ENCODE measurements at places on chromosomes 11 and 22. TPM values are rescaled to one million over a fixed set of nuclear protein-coding genes. Genes with fewer than 3 reads are reported as not detected.

OR8D4 gene
- not detected for total RNA-seq

DNA sequence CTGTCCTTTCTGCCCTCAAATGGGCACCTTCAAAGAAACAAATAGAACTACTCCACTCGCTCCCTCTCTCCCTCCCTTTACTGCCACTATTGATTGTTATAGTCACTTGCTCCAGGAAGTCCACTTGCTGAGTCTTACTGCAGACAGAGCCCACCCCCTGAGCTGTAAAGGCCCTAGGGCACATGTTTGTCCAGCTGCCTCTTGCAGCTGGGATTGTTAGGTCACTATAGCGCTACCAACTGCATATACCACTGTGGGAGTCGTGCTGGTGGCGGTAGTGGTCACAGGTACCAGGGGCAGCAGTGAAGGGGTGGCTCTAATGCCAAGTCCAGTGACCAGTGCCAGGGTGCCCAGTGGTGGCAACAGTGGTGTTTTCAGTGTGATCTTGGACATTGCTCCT, 4.4 kb upstream of the SREBF2 start:
- no peak for DNase-seq

DNA sequence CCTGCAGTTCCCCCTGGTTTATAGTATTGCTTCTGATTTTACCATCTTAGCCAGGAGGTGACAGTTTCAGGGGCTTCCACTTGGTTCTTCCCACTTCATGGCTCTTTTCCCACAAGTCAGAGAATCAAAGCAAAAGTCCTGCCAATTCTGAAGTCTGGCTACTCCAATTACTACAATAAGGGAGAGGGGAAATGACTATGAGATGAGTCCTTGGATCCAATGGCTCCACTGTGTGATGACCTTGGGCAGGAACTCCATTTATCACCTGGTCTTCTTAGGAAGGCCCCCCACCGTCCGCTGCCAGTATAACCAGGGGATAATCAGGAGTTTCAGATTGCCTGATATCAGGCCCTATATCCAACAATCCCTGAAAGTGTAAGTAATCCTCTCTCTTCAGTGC, 31.6 kb upstream of the CCND1 start:
- no peak for DNase-seq

- DNase-seq = no peak
Measured at GRCh38 chr11:131198161-131199014, 172.0 kb upstream of the NTM start.

GRCh38 chr22:23159291-23159630, 14.0 kb downstream of the RAB36 start:
- DNase-seq = no peak
